NCI-H1694 (cell line): ENCODE measurements at places on chromosomes 13 and 19.

DNA sequence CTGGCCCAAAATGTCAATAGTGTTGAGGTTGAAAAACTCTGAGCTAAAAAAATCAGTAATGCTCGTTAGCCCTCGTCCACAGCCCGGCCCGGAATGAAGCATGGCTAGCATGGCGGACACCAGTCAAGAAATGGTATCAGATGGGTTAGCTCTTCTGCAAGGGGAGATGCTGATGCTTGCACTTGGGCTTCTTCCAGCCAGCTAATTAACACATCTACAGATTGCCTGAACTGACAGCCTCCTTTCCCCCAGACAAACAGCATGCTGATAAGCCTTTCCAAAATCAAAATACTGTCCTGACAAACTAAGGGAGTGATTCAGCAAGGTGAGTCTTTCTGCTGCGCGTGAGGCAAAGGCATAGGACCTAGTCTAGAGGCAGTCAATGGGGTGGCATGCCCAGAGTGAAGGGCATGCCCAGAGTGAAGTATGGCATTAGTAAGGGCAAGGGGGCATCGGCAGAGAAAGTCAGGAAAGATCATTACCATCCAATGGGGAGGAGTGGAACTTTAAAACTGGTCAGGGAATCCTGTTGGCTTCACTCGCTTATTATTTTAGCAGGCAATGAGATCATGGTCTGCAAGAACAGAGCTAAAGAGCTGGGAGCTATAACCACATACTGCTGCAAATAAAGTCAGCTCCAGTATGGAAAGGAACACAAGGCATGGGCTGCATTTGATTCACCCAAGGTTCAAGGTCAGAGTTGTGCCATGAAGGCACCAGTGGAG lies 30.2 kb upstream of the UBE2L5 start:
- DNase-seq = no peak

DNA sequence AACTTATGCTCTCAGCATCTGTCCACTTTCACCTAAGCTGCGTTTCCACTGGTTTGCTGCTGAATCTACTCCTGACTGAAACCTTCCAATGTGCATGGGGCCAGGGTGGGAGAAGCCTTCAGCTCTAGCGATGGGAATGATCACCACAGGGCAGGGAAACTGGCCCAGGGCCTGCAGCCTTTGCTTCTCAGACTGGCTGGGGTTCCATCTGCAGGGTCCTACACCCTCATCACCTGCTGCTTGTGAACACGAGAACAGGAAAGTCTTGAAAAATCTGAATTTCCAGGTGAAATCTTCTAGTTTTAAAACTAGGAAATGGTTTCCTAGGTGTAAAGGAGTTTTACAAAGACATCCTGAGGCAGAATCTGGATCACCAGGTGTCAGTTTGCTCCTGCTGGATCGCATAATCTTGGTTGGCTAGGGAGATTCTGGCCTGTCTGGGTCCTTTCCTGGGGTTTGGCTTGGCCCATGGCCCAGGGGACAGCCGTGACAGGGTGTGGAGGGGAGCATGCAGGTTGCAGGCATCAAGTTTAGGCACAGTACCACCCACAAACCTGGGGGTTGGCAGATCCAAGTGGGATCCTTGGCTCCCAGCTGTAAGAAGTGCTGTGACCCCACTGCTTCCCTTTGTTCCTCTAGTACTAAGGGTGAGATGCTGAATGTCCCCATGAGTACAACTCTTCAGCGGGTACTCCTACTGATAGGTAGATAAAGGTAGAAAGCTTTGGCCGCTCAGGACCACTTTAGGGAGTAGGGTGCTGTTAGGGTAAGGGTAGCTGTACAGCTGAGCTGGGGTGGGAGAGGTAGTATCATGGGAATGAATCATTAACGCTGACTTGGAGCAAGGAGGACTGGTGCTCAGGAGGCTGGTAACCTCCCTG lies 1.8 kb upstream of the UBE2M start:
- no peak for DNase-seq

DNA sequence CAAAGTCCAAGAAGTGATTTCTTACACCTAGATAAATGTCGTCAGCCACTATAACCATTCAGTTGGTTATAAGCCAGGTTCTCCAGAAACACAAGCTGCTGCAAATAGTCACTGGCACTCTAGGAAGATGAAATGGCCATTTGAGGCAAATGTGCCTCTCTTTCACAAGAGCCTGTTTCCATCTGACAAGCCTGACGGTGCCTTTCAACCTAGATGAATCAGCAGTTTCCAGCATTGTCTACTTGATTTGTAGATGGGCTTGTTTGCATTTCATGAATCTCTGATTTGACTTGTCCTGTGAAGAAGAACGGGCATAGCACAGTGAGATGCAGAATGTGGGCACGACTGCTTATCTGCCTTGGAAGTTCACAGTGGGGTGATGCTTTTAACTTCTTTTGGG lies 327.2 kb downstream of the LMO7 start:
- DNase-seq = no peak

DNA sequence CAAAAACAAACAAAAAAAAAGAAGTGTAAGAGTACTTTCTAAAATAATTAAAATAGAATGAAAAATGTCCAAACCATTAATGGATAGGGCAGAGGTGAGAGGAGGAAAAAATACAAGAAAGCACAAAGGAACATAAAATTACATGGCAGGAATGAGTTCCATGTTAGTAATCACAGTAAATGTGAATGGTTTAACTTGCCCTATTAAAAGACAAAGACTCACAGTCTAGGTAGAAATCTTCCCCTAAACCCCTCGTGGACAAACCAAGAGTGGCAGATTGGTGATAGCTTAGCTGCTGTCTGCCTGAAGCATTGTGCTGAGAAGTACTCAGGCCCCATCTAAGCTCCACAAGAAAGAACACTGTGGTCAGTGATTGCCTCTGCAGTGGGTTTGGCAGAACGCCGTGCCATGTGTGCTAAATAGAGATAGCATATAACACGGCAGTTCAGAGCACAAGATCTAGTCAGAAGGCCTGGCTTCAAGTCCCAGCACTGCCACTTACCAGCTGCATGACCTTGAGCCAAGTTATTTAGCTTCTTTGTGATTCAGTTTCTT lies 103.5 kb downstream of the DPF1 start:
- DNase-seq = no peak

DNA sequence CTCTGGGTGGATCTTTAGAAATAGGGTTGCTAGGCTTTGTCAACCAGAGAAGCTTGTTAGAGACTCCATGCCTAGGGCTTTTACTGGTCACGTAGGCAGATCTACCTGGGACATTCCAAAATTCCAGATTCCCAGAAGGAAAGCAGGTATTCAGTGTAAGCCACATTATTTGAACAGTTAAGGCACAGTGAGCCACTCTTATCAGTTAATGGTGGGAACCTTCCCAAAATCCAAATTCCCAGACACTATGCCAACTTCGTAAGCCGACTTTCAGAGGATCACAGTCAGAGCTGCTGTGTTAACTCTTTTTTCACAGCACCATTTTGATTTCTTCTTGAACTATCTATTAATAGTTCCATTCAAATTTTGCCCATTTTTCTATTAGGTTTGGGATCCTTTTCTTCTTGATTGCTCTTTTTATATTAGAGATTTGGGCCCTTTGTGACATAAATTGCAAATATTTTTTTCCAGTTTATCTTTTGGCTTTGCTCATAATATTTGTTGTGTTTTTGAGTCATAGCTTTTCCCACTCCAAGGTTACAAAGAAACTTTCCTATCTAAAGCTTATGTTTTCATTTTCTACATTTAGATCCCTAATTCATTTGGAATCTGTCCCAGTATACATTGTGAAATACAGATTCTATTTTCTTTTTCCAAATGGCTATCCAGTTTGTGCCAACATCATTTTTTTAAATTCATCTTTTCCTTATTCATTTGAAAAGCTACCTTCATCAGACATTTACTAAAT lies 77.3 kb downstream of the DHRS12 start:
- DNase-seq = no peak

GRCh38 chr19:15110418-15110815 lies 3.2 kb downstream of the SYDE1 start:
- no peak for DNase-seq

GRCh38 chr13:92164822-92165221 lies 766.4 kb downstream of the GPC5 start:
- DNase-seq = no peak

DNA sequence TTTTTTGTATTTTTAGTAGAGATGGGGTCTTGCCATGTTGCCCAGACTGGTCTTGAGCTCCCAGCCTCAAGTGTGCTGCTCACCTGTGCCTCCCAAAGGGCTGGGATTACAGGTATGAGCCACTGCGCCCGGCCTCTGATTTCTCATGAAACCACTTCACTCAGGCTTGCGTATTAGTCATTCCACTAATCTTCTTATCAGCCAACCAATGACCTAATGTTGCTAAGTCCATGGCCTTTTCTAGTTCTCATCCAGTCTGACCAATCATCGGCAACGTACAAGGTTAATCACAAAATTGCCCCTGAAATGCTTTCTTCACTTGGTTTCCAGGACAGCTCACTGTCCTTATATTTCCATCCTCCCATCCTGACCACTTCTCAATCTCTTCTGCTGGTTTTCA lies 605.3 kb upstream of the SLC10A2 start:
- DNase-seq = no peak

DNA sequence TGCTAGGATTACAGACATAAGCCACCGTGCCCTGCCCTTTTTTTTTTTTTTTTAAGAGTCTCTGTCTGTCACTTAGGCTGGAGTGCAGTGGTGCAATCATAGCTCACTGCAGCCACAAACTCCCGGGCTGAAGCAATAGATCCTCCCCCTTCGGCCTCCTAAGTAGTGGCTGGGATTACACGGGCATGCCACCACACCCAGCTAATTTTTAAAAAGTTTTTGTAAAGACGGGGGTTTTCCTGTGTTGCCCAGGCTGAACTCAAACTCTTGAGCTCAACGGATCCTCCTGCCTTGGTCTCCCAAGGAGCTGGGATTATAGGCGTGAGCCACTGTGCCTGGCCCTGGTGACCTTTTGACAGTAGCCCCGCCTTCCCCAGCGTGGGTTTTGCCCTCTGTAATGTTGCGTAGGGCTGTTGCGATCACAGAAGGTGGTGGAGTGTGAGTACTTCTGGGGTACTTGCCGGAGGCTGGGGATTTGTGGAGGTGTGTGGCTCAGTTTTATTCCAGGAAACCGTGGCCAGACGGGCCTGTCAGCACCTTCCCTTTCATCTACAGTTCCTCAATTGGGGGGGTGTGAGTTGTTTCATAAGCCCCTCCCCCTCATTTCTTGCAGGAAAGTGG lies 11.6 kb upstream of the RETN start:
- DNase-seq = no peak

- no peak for DNase-seq
These were observed 52.4 kb downstream of the MCF2L start for GRCh38 chr13:113021391-113021790.
